ENCODE measurements at places on chromosomes 2 and 18.

DNA sequence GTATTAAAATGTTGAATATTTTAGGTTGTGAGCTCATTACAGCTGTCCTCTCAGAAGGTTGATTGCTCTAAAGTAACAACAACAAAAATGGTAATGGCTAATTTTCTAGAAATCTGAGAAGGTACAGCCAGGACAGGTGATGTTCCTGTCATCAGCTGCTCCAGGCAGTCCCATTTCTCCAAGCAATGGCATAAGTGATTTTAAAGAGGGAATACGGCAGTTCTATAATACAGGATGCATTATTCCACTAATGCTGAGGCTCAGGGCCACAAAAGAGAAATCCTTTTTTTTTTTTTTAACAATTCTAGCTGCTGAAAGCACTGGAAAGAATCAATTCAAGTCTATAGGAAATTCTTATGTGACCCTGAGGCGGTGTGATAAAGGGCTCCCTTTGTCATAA is 199.9 kb downstream of the PMAIP1 start:
- no peak for DNase-seq

- no peak for DNase-seq
Measured at GRCh38 chr18:78981394-78981831, 1.8 kb downstream of the SALL3 start.

GRCh38 chr2:173104156-173104555 is 28.5 kb downstream of the MAP3K20 start:
- no peak for DNase-seq

DNA sequence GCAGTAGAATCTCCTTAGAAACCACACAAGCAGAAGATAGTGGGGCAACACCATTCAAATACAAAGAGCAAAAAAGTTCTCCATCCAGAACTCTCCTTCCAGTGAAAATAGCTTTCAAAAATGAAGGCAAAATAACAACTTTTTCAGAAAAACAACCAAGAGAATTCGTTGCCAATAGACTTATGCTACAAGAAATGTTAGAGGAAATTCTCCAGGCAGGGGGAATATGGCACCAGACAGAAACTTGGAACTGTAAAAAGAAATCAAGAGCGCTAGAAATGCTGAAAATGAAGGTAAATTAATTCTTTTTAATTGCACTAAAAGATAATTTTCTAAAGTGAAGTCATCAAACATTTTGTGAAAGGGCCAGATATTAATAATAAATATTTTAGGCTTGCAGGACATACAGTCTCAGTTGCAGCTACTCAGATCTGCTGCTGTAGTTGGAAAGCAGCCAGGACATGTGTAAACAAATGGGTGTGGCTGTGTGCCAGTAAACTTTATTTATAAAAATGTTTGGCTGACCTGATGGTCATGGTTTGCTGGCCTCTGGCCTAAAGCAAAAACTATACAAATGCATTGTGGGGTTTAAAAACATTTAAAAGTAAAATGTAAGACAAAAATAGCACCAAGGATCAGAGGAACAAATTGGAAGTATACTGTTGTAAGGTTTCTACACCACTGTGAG is 73.7 kb upstream of the TGFA start:
- DNase-seq = no peak

- no peak for DNase-seq
Measured at GRCh38 chr18:1503847-1504246, 599.2 kb downstream of the ADCYAP1 start.

DNA sequence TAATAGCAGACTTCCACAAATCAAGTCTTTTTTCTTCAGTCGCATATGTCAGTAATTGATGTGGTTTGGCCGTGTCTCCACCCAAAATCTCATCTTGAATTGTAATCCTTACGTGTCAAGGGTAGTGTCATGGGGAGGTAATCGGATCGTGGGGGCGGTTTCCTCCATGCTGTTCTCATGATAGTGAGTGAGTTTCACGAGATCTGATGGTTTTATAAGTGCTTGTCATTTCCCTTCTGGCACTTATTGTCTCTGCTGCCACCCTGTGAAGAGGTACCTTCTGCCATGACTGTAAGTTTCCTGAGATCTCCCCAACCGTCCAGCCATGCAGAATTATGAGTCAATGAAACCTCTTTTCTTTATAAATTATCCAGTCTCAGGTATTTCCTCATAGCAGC is 478.8 kb downstream of the PTPRM start:
- DNase-seq = no peak

DNA sequence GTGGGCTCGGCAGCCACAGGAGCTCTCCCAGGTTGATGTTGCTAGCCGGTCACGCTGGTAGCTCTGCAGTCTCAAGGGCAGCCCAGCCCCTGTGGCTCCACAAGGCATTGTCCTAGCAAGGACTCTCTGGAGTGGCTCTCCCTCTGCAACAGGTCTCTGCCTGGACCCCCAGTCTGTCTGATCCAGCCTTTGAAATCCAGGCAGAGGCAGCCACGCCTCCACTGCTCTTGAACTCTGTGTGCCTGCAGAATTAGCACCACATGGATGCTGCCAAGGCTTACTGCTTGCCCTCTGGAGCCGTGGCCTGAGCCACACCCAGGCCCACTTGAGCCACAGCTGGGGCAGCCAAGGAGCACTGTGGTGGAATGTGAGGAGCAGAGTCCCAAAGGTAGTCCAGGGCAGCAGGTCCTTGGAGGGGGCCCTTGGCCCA is 43.0 kb upstream of the FAHD2A start:
- no peak for DNase-seq

Data from kidney capillary endothelial cell (primary cell).